ENCODE measurements at places on chromosomes 4 and X.
A peak's percentile ranks its signal among the peaks of the same experiment; 100 is the strongest.

- DNase-seq = no peak
Observed at GRCh38 chr4:8130346-8131066, 28.1 kb downstream of the ABLIM2 start.

- DNase-seq = no peak
Observed at GRCh38 chrX:105823092-105823455, 735 bp downstream of the NRK start.

DNA sequence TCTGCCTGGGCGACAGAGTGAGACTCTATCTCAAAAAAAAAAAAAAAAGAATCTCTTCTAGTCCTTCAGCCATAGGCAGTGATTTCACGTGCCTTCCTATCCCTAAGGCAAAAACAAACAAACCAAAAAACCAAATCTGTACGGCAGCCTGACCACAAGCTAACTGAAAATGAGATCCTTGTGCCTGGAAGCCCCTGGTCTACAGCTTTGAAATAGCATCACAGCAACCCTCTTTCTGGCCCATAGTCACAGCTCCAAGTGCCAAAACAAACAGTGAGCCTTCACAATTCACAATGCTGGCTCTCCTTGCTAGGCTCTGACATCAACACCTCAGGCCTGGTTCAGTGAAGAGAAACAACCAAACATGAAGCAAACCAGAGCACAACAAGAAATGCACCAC is 46.1 kb downstream of the TMEM150C start:
- DNase-seq = no peak

GRCh38 chr4:168734703-168735678 is 238.1 kb downstream of the PALLD start:
- DNase-seq = no peak

DNA sequence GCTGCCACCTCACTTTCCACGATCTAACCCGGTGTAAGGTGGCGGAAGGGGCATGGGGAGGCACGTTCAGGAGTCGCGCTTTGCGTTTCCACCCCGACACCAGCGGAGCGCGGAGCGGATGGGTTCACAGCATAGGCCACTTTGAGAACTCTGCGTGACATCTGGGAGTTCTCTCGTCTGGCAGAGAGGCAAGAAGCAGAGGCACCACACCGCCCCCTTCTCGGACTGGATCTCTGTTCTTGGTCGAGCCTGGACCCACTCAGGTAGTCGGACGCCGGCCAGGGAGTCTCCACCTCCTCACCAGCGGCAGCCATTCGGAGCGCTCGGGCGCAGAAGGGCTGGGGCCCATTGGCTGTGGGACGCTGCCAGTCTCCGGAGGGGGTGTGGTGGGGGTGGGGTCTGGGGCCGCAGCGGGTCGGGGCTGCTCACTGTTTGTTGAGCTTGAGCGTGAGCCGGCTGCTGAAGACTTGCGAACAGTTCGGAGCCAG is at the start of gene DACH2:
DACH2 (plus strand) TSS at position 428 of the 488 bp plus-strand sequence.
- DNase-seq = peak; percentile 78

DNA sequence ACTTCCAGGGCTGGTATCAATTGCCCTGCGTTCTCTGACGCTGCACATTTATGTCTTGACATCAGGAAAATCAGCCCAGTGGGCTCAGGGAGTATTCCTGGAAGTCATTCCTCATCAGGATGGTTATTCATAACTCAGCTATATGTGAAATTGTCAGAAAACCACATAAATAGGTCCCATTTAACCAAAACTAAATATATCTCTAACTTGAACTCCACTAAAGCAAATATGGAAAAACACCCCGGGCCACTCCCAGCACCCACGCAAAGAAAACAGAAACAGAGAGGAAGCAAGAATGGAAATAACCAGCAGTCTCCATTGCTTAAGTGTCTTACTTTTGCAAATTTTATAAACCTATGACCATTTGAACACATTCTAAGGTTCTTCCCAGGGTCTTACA is 112.0 kb downstream of the IRF2 start:
- no peak for DNase-seq

DNA sequence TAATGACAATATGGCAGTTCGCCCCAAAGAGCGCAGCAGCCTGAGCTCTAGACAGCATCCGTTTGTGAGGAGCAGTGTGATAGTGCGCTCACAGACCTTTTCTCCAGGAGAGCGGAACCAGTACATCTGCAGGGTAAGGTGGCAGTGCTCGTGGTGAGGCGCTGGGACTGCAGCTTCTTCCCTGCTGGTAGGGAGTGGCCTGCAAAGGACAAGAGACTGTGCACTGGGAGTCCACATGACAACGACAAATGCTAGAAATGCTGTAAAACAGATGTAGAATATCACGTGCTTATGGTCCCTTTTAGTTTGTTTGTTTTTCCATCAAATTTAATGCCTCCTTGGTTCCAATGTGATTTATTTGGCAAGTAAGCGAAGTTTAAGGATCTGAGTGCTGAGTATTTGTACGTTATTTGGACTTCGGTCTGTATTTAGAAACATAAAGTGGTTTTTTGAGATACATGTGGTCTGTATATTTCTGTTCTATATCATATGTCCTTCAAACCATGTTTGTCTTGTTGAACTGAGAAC is 35.8 kb downstream of the CLDN22 start:
- no peak for DNase-seq

DNA sequence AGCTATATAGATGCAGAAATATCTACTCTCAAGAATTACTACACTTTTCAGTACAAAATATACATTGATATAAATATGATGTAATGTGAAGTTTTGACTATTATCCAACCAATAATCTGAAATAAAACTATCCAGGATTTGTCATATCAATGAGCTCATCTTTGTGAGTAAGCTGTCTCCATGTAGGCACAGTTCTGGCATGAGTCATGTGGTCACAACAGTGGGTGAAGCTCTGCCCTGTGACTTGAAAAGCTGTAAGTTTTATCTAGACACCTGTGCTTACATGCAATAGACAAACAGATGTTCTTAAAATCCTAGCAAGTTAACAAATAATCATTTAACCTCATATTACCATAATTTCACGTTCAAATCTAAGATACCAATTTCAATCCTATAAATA is 192.7 kb downstream of the GABRG1 start:
- no peak for DNase-seq

GRCh38 chrX:151984328-151984727 is 9.9 kb upstream of the GABRE start:
- no peak for DNase-seq

GRCh38 chr4:74969507-74970474 is 36.9 kb downstream of the PARM1 start:
- DNase-seq = no peak

GRCh38 chr4:3781997-3782930 is 16.1 kb downstream of the ADRA2C start:
- no peak for DNase-seq

DNA sequence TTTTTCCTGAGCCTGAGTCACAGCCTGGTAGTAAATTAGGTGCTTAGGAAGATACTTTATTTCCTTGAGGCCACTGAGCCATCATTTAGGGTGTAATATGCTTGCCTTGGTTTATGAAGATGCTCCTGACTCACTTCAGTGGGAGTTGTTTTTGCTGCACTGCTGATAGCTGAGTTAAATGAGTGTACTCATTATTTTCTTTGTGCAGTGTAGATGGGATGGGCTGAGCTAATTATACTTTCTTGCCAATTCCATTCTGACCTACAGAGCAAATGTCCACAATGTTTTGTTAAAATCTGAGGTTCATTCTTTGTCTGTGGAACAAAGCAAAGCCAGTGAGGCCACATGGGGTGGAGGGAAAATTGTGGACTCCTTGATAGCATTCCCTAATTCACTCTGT is 60.0 kb downstream of the FGF13 start:
- no peak for DNase-seq

GRCh38 chrX:53729751-53730150 is 43.2 kb upstream of the HUWE1 start:
- no peak for DNase-seq

GRCh38 chr4:17164666-17165065 is 266.2 kb upstream of the LDB2 start:
- no peak for DNase-seq

GRCh38 chrX:16310326-16310725 is 143.0 kb downstream of the MAGEB17 start:
- no peak for DNase-seq

DNA sequence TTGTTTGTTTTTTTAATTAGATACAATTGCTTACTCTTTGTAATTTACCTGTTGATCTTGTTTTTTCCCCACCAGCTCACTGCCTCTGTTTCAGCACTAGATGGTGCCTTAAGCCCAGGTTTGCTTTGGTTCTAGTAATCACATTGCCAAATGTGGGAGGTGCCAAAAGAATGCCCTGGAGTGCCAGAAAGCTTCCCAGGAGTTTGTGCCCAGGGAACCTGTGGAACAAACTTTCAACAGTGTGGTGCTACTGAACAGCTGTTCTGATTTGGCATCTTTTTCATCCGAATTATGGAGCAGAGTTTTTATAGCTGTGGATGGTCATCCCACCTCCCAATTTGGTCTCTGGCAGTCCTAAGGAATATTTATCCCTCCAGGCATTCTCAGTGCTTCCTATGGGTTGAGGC is 1000.7 kb downstream of the STIM2 start:
- no peak for DNase-seq
